ENCODE measurements at places on chromosomes 7 and 10. TPM values are rescaled to one million over a fixed set of nuclear protein-coding genes. Genes with fewer than 3 reads are reported as not detected.

The CH25H gene
- 8.4 TPM for total RNA-seq

The GBX1 gene
- total RNA-seq: not detected

The CLRN3 gene
- total RNA-seq: not detected

The FKBP6 gene
- total RNA-seq: not detected

The WDR37 gene
- total RNA-seq: 17.8 TPM

DNA sequence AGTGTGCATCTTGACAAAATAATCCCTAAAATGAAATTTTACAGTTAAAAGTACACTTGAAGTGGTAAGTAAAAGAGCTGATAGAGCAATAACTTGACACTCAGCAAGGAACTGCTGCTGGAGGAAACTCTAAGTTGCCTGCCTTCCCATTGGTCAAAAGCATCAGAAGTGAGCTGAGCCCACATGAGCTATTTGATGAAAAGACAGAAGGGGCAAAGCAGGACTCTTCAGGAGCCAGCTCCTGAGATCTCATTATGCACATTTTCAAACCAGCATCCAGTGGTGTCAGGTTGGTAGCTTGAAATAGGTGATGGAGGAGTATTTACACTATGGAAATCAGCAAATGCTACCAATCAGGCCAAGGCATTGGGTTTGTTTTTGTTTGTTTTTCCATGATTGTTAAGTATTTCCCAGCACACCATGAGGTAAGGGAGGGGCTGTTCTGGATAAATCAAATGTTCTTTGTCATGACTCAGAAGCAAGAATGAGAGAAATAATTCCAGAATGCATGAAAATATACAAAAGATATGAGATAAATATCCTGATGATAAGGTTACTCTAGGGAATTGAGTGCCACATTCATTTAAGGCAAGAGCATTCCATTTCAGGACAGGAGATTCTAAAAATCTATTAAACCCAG, 316.6 kb downstream of the SNX13 start:
- DNase-seq: no peak

- DNase-seq: no peak
Observed at GRCh38 chr10:24035761-24036160, 173.2 kb upstream of the KIAA1217 start.

DNA sequence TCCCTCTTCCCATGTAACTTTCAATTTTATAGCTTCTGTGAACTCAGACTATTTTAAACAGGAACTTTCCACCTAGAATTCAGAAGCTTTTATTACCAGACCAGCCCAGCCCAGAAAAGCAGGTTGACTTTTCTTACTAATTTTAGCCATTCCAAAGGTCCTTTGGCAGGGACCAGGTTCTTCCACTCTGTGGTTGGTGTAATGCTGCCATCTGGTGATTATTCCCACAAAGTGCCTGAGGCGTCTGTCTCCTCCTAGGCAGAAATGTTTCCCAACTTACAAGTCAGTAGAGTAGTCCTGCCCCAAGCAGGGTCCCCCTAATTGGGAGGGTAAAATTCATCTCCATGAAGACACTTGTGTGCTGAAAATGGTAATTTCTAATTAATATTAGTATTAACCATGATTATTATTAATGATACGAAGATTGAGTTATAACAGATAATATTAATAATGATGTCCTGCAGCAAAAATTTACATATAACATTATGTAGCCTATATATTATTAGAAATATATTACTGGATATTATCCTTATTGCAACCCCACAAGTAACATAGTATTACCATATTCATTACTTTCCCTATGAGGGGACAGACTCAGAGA, 53.0 kb upstream of the PPP1R17 start:
- no peak for DNase-seq

DNA sequence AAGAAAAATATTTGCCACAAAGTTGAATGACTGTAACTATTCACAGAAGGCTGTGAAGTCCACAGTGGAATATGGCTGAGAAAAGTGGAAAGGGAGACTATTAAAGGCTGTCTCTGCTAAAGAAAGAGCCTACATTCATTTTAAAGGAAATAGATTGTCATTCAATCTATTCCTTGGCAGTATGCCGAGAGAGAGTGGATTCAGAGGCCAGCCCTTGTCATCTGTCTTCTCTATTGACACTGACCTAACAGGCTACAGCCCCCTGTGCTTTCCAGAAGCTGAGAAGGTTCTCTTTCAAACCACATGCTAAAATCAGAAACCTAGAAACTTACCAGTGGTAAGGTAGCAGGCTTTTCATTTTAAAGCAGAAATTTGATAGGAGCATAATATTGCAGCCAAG, 12.1 kb downstream of the ODAD2 start:
- DNase-seq: no peak

- peak; percentile 81 for DNase-seq
Observed at GRCh38 chr10:110226543-110226925, 19.1 kb downstream of the MXI1 start.

DNA sequence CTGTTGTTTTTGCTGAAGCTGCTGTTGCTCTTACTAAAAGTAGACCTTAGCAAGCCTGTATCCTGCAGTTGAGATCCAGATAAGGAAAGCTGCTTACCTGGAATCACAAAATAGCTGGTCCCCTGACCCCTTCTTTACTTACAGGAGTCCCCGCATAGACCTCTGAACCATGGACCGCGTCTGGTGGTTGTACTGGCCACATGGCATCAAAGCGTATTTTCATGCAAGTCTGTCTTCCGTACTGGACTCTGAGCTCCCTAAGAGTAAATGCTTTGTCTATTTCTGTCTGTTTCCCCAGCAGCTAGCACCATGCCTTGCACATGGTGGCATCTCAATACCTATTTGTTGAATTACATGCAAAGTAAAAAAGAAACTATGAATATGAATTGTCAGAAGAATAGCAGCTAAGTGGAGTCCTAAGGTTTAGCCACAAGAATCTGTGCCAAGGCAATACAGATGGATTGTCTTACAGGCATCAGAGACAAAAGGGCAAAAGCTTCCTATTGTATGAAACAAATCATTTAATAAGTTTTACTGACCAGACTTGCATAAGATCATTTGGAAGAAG, 159.2 kb downstream of the PAXIP1 start:
- DNase-seq: no peak

Data from omental fat pad (tissue), 4 donors.